ENCODE measurements at places on chromosomes 16 and 17.

GRCh38 chr17:57281887-57282286 lies 25.6 kb downstream of the MSI2 start:
- no peak for DNase-seq

- no peak for DNase-seq
Measured at GRCh38 chr17:5329784-5330557, 47.9 kb downstream of the RABEP1 start.

- no peak for DNase-seq
Measured at GRCh38 chr17:71679832-71680231, 441.0 kb upstream of the SOX9 start.

- DNase-seq: no peak
Measured at GRCh38 chr17:7444682-7445618, at the start of gene CHRNB1. CHRNB1 (plus strand) TSS chr17:7445061; CDS start chr17:7445128, 67 bp downstream.

DNA sequence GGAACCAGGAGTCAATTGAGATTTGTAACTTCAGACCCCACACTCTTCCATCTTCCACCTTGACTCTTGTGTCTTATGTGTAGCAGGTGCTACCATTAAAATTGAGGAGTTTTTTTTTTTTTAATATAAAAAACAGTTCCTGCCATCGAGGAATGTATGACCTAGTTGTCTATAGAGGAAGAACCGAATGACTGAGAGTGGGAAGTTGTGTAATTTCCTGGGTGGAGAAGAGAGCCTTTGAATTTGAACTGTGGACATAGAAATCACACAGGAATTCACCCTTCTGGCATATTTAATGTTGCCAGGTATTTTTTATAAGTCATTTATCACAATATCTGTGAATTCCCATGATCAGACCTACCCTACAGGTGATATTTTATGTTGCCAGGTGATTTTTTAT lies 22.0 kb downstream of the SP2 start:
- DNase-seq: no peak
